ENCODE measurements at places on chromosomes 2 and 18.

GRCh38 chr2:101063352-101064124 is 61.4 kb downstream of the RPL31 start:
- no peak for DNase-seq

DNA sequence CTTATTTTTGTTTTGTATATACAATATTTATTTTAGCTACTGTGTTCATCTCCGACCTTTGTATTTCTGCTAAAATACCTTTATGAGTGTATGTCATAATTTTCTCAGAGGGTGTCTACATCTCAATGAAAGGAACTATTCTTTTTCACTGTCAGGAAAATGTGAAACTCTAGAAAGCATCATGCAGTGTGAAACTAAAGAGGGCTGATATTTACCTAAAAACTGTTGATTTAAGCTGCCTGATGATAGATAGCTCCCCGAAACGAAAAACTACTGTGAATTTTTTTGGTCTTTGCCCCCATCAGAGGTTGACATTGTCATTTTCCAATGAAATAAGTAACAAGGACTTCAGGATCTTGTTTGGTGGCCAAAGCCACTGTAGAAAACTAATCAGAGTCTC is 38.8 kb downstream of the TMEM178A start:
- no peak for DNase-seq

- no peak for DNase-seq
These were observed 126.6 kb downstream of the ZNF532 start for GRCh38 chr18:58991167-58991798.

- no peak for DNase-seq
These were observed 40.8 kb downstream of the CERS6 start for GRCh38 chr2:168496906-168497305.

DNA sequence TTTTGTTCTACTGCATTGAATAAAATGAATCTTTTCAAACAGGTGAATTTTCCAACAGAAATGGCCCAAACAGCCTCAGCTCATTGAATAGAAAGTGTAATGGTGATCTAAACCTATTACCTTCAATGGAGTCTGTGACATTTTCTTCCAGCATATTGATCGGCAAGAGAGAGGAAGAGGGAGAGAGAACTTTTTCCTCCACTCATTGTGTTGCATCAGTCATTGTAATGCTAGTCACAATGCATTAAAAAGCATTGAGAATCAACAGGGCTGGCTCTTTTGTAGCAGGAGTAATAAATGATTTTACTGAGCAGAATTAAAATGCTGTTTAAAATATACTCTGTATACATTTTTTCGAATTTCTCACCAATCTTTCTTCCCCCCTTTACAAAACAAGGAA is 1794.5 kb upstream of the CELF4 start:
- no peak for DNase-seq

GRCh38 chr18:64134044-64134747 is 14.7 kb downstream of the LINC00305 start:
- DNase-seq: no peak

- no peak for DNase-seq
These were observed 13.9 kb downstream of the NOSTRIN start for GRCh38 chr2:168816369-168816768.

DNA sequence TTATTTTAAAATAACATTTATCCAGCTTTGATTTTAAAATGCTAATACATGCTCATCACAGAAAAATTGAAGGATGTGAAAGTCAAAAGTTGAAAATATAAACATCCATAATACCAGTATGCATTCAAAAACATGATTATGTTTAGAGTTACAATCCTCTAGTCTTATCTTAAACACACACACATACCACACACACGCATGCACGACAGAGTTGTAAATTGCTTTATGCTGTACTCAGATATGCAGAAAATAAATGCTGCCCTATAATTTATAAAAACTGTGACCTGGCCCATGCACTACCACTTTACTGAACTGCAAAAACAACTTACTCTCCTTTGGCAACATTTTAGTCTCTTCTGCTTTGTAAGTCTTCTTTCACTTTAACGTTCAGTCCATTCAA is 793.0 kb upstream of the FANCL start:
- DNase-seq: no peak

GRCh38 chr2:231605607-231606091 is 13.0 kb downstream of the TEX44 start:
- DNase-seq: no peak

DNA sequence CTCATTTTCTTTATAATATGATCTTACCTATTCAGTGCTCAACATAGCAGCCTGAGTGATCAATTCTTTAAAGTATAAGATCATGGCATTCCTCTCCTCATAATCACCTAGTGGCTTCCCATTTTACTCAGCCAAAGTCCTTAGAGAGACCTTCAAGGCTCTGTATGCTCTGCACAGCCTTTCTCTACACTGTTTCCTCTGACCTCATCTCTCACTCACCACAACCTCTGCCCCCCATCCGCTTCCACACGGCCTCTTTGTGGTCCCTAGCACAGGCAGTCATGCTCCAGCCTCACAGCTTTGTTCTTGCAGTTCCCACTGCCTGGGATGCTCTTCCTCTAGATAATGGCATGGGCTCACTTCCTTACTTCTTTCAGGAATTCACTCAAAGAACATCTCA is 109.2 kb downstream of the HIBCH start:
- no peak for DNase-seq

DNA sequence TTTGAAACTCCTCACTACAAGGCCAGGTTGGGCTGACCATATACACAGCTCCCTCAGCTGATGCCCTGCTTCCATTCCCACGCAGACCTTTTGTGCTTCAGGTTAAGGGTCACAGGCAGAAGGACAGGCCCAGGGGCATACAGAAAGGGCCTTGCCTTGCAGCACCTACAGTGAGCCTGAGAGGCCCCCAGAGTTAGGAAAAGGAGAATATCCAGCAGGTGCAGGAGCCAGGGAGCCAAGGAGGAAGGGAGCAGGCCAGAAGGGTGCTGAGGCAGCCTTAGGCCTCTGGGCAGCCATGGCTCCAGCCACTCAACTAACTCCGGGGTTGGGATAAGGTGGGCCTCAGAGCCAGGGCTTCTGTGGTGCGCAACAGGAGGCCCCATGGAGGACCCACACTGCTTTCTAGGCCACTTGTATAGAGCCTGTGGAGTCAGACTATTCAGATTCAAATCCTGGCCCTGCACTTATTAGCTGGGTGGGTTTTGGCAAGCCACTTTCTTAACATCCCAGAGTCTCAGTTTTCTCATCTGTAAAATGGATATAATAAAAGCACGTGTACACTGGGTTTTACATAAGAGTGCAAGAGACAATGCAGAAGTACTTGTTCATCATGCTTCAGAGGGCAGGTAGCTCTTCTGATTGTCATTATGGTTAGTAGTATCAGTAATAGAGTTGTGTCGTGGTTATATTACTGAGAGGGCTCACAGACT is 214.6 kb upstream of the HAAO start:
- DNase-seq: no peak

DNA sequence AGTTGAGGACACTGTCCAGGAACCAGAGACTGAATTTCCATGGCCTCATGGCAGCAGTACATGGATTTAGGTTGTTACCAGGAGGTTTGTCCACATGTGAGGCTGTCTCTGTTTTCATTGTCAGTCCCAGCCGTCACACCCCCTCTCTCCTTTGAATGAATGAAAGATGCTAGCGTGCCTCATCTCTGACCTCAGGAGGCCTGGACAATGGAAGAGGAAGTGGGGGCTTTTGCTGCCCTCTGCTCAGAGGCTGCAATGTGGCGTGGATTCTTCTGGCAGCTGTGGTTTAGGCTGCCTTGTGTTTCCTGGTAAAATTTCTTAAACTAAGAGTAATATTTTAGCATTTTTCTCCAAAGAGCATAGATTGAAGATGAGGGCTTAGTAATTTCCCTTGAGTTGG is 47.5 kb downstream of the RAB31 start:
- no peak for DNase-seq

- no peak for DNase-seq
These were observed 79.1 kb upstream of the CYP1B1 start for GRCh38 chr2:38155015-38155414.

GRCh38 chr2:212392544-212392943 is 146.1 kb downstream of the ERBB4 start:
- no peak for DNase-seq

GRCh38 chr2:240133401-240133800 is 2.7 kb downstream of the COPS9 start:
- no peak for DNase-seq

GRCh38 chr2:170371231-170371998 is 193.5 kb downstream of the MYO3B start:
- no peak for DNase-seq

DNA sequence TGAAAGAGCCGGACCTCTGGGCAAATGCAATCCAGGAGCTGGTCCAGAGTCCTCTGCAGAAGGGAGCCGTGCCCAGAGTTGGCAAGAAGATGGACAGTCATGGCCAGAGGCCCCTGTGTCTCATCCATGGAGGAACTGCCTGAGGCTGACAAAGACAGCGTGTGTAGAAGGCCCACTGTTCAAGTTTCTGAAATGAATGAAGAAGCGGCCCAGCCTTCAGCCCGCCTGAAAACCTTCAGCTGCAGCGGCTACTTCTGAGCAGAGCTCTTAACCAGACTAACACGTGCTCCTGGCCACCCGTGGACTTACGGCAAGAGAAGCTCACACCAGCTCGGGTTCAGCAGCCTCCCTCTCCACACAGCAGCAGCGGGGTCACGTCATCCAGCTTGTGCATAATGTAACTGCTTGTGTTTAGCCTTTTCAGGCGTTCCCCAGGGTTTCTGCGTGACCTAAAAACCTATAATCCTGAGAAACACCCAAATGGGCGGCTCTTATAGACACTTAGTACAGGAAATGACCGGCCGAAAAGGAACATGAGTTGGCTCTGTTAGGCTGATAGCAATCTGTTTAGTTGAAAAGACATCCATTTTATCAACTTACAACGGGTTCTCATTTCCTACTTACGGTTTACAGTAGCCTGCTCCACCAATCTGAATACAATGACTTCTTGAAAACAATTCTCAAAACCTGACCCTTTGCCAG is at the start of gene FAM124B:
Gene FAM124B, minus strand, starts transcription at position 467 of the 702 bp plus-strand sequence. Its CDS starts 339 bp downstream, at position 128.
- peak; percentile 54 for DNase-seq

- no peak for DNase-seq
These were observed 54.9 kb upstream of the MAP2 start for GRCh38 chr2:209368914-209369313.

- no peak for DNase-seq
These were observed 120.6 kb downstream of the CAPN13 start for GRCh38 chr2:30686669-30687068.

- no peak for DNase-seq
These were observed 8.4 kb downstream of the BARD1 start for GRCh38 chr2:214801068-214801467.

DNA sequence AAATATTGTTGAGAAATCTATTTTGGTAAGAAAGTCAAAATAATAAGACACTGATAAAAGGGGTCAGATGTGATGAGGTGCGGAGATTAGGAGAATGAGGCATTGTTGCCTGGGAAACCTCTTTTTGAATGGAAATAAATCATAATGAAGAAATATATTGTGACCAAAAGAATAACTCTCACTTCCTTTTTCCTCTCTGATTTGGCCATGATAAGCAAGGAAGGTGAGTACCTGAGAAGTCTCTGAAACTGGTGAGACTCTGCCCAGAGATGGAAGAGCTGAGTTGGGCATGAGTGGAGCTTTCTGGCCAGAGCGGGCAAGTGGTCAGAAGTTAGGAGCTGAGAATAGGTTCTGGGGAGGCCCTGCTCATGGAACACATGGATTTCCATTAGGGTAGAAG is 11.8 kb downstream of the LAMA3 start:
- DNase-seq: no peak

GRCh38 chr2:25617948-25618646 is 55.3 kb downstream of the DTNB start:
- no peak for DNase-seq

DNA sequence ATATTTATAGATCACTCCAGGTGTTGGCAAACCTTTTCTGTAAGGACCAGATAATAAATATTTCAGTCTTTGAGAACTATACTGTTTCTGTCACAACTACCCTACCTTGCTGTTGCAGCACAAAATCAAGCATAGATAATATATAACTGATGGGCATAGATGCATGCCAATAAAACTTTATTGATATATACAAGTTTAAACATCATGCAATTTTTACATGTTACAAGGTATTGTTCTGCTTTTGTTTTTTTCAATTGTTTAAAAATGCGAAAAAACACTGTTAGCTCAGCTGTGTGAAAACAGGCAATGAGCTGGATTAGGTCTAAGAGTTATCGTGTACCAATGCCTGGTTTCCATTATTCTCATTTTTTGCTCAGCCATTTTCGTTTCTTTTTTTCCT is 47.6 kb upstream of the FN1 start:
- no peak for DNase-seq

DNA sequence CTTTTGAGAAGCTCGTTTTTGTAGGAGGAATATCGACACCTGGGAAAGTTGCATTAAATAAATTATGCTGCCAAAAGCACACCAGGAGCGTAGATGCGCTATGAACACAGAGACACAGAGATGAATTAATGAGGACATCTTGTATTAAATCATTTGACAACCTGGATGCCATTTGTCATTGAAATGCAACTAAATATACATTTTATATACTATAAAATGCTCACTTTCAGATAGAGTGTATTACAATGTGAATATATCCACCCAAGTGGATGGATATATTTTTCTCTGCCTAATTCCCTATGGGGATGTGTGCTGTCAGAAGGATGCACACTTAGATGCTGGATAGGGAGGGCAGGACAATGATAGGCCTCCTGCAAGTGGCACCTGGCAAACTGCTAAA is 426.2 kb downstream of the RIT2 start:
- DNase-seq: no peak

Measured in CD4-positive, alpha-beta T cell treated with Interleukin-21 for 1 hour (primary cell).